ENCODE measurements at places on chromosomes 3 and 15.

DNA sequence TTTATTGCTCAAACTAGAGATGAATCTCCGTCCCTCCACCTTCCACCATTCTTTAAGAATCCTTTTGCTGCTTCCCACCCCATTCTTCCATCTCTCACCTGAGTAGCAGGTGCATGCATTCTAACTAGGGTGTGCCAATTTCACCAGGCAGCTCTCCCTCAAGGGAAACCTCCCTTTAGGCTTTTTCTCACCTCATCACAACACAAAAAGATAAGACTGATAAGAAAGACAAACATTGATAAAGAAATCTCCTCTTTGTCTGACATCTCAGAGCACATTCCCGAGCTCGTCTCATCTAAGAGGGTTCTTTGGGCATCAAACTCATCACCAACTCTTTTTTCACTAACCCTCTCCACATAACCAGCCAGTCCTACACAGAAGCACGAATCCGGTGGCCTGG, 23.0 kb downstream of the MB21D2 start:
- DNase-seq, result no peak

DNA sequence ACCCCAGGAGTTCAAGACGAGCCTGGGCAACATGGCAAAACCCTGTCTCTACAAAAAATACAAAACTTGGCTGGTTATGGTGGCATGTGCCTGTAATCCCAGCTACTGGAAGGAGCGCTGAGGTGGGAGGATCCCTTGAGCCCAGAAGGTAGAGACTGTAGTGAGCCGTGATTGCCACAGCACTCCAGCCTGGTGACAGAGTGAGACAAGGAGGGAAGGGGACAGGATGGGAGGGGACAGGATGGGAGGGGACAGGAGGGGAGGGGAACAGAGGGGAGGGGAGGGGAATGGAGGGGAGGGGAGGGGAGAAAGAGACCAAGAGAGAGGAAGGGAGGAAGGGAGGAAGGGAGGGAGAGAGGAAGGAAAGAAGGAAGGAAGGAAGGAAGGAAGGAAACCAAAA, 11.0 kb downstream of the COLQ start:
- DNase-seq, result no peak

GRCh38 chr15:55791551-55792400, 48.8 kb upstream of the PRTG start:
- no peak for DNase-seq

- DNase-seq, result no peak
Observed at GRCh38 chr15:93124126-93124525, 35.1 kb upstream of the RGMA start.

DNA sequence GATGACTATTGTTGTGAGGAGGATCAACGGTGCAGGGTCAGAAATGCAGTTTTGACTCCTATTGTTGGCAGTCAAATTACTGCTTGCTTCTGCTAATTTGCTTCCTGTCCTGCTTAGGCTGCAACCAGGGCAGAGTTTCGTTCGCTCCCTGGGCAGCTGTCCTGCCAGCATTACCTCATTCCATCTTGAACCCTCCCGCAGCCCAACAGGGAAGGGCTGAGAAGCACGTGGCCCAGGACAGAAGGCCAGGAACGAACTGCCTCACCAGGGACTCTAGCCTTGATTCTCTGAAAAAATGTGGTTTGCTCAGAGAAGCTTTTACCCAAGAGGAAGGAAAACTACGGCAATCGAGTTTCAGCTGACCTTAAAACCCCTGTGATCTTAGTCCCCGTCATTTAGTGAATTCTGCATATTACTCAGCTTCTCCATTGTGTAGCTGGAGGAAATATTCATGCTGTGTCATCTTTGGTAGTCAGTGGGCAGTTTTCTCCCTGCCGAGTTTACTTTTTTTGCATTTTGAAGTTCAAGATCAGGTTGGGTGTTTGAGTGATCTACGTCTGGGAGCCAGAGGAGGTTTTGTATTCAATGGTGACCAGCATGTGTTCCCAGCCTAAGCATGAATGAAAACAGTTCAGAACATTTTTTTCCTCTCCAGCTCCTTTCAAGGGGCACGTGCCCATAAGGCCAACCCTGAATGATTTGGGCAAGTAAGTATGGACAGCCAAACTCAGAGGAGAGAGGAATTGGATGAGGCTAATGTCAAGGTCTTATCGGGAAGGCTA, 23.0 kb downstream of the TLNRD1 start:
- DNase-seq, result no peak

- DNase-seq, result no peak
Observed at GRCh38 chr15:65979316-65979715, 110.0 kb downstream of the RAB11A start.

- DNase-seq, result no peak
Observed at GRCh38 chr3:157452097-157452496, 15.4 kb downstream of the PTX3 start.
